ENCODE measurements at places on chromosomes 6 and 20. TPM values are rescaled to one million over a fixed set of nuclear protein-coding genes. Genes with fewer than 3 reads are reported as not detected.

TXLNB gene
- total RNA-seq, result 0.32 TPM

SLC22A1 gene
- 1.2 TPM for total RNA-seq

IRF4 gene
- 334 TPM for total RNA-seq

CABLES2 gene
- total RNA-seq, result 6.4 TPM

LKAAEAR1 gene
- total RNA-seq, result not detected

RUNX2 gene
- 20.8 TPM for total RNA-seq

ULBP3 gene
- not detected for total RNA-seq

CGA gene
- not detected for total RNA-seq

PROKR2 gene
- total RNA-seq, result not detected

SLC23A2 gene
- 20.1 TPM for total RNA-seq

TCF15 gene
- not detected for total RNA-seq

SCGN gene
- not detected for total RNA-seq

MYLK4 gene
- total RNA-seq, result not detected

MEP1A gene
- total RNA-seq, result not detected

BPIFA3 gene
- total RNA-seq, result not detected

PDYN gene
- not detected for total RNA-seq

HRH3 gene
- not detected for total RNA-seq

PHF20 gene
- 71.4 TPM for total RNA-seq
